ENCODE measurements at places on chromosomes 1 and 21. TPM values are rescaled to one million over a fixed set of nuclear protein-coding genes. Genes with fewer than 3 reads are reported as not detected.

PLEKHM2 gene
- total RNA-seq: 34.2 TPM

CYB561D1 gene
- 3.1 TPM for total RNA-seq

SPRR2F gene
- not detected for total RNA-seq

MYOC gene
- total RNA-seq: not detected

CD34 gene
- total RNA-seq: 14.7 TPM

CHI3L2 gene
- not detected for total RNA-seq

RERE gene
- total RNA-seq: 86.5 TPM

KCND3 gene
- total RNA-seq: 0.20 TPM

MEX3A gene
- 3.4 TPM for total RNA-seq
